Kidney capillary endothelial cell (primary cell): ENCODE measurements at places on chromosomes 1 and 21.

DNA sequence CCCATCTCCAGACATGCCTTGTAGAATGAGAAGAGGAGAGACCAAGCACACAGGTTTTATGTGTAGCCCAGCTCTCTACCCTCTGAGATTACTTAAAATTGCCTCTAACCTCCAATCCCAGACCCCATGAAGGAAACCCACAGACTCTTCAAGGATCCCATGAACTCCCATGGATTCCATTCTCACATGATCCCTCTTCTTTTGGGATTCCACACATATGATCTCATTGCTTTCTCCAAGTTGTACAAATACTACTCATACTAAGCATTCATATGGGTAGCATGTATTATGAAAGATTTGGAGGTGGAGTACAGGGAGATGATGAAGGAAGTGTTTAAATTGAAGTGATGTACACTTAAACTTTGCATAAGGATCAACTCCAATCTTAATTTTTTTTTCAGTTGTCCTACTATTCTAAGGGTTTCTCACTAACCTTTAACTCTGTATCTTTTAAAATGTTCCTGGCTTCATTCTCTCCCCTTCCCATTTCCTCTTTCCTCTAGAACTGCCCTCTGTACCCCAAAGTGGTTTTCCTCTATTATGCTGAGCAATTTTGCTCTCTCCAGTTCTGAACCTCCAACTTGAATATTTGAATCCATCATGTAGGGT is 41.6 kb downstream of the MFSD2A start:
- DNase-seq, result no peak

DNA sequence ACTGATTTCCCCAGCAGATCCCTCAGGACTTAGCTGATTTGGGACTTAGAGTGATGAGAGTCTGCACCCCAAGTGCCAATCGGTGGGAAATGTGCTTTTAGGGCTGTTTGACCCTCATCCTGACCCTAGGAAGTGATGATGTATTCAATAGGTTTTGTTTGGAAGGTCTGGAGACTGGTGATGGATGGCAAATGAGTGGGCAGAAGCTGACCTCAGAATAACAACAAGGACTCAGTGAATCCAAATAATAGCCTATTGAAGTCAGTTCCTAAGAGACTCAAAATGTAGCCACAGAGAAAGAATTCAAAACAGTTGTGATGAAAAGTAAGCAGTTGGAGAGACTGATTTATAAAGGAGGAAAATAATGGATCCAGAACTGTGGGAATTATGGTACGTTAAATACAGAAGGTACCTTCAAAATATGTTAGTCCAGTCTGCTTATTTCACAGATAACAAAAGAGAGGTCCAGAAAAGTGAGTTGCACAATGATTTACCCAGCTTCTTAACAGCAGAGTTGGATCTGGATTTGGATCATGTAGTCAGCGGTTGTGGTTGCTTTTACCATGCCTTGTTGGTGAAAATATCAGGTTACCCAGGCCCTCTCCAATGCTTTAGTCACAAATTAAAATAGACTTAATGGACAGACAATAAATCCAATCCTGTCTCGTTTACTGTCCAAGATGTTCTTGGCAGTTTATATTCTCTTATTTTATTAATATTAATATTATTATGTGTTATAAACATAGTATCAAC is 123.0 kb upstream of the PTBP2 start:
- DNase-seq, result no peak

DNA sequence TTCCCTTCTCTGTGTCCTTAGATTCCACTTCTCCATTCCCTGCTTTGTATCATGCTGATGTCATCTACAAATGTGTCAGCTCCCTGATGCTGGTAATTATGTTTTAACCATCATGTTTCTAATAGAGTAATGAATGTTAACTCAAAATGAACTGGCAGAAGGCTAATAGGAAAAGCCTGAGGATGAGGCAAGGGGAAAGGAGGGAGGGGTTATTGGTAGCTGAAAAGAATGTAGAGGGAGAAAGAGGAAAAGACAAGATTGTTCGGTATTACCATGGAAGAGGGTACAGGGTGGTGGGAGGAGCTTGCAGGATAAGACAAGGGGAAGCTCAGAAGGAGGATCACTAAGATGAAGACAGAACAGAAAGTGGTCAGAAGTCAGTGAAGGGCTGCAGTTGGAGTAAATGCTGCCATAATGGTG is 150.9 kb downstream of the ZC3H11B start:
- DNase-seq, result no peak

- no peak for DNase-seq
Measured at GRCh38 chr1:210159211-210159610, 73.4 kb upstream of the SERTAD4 start.

GRCh38 chr1:67850611-67851075 is 17.4 kb upstream of the GNG12 start:
- DNase-seq, result peak; percentile 88

- no peak for DNase-seq
Measured at GRCh38 chr1:194151056-194151455, 964.6 kb upstream of the B3GALT2 start.

GRCh38 chr1:5658340-5659316 is 333.6 kb downstream of the NPHP4 start:
- DNase-seq, result no peak

GRCh38 chr1:184315254-184315653 is 71.6 kb upstream of the C1orf21 start:
- no peak for DNase-seq

- DNase-seq, result no peak
Measured at GRCh38 chr1:158932171-158932570, 819 bp downstream of the PYHIN1 start.

DNA sequence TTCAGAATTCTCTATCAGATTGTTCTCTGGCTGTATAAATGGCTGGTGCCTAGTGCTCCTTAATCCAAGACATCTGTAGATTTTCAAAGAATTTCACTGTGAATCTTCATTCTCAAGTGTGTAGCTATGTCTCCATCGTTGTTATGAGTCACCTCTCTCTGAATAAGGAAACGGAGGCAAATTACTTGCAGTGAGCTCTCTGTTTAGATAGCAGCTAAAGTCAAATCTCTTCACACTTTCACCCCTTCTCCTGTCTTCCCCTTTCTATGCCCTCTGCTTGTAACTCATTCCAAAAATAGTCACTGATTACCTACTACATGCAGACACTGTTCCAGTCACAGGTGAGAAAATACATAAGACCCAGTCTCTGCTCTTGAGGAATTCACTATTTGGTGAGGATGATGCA is 39.7 kb downstream of the CHML start:
- no peak for DNase-seq

GRCh38 chr1:18734461-18735223 is 104.0 kb downstream of the PAX7 start:
- DNase-seq, result no peak

- no peak for DNase-seq
Measured at GRCh38 chr21:44407493-44407892, 47.8 kb upstream of the LRRC3 start.

DNA sequence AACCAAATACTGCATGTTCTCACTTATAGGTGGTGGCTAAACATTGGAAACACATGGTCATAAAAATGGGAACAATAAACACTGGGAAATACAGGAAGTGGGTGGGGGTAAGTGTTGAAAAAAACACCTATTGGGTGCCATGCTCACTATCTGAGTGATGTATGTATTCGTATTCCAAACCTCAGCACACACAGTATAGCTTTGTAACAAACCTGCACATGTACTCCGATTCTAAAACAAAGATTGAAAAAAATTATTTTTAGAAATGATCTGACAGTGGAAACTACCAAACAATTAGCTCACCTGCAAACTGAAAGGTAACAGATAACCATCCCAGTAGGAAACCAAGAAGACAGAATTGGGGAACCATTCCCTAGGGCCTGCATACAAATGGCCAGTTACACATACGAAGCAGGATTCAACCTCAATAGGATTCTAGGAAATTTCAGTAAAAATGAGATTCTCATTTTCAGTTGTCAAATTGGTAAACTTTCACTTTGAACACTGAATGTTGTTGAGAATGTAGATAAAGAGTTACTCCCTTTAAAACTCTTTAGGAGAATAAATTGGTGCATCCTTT is 88.1 kb upstream of the LRRC8D start:
- DNase-seq, result no peak

GRCh38 chr1:101101360-101101759 is 75.8 kb upstream of the DPH5 start:
- no peak for DNase-seq

- DNase-seq, result no peak
Measured at GRCh38 chr1:198264282-198264681, 107.5 kb downstream of the NEK7 start.

GRCh38 chr1:92567211-92567868 is 80.6 kb upstream of the GFI1 start:
- no peak for DNase-seq

DNA sequence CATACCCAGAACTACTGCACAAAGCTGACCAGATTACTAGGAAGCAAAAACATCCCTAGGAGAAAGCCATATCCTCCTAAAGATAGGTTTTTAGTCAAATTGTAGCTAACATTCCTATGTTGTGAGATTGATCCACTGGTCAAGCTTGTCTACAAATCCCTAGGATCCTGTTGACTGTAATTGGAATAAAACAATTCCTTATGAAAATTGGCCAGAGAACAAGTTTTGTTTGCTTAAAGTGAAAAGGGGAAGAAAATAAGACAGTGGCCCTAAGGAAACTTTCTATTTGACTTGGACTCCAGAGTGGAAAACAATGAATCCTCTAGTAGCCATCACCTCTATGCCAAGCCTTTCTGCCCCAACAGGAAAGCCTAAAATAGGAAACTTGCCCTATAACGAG is 645.2 kb upstream of the USP24 start:
- no peak for DNase-seq

- no peak for DNase-seq
Measured at GRCh38 chr21:40587736-40588346, 259.1 kb downstream of the DSCAM start.

DNA sequence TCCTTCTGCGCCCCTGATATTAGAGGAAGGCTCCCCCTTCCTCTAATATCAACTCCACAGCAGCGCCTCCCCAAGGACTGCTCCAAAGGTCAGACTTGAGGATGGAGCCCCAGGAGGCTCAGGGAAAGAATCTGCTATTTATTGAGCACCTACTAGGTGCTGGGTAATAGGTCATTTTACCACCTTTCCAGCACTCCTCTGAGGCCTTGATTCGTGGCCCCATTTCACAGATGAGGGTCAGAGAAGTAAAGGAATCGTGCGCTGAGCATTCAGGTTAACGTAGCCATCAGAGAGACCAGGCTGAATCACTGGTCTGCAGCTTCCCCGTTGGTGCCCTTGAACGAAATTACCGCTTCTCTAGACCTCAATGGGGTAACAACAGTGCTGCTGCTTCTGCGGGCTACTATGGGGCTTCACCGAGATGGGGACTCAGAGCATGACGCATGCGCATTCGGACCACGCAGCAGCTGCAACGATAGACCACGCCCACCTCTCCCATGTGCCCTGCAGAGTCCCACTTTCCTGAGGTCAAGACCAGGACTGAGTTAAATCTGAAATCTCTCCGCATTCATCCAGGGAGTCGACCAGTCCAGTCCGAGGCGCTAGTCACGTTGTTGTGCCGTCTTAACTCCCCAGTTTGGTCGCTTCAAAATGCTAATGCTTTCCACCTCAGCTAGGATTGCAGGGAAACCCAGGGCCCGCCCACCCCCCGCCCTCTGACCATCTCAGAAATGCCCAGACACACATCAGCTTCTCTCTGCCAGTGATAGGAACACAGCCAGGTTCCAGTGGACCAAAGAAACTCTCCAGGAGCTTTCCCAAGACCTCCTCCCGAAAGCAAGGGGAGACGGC is 12.9 kb downstream of the CAMK2N1 start:
- no peak for DNase-seq

- no peak for DNase-seq
Measured at GRCh38 chr1:204046346-204046745, 26.6 kb upstream of the SOX13 start.

DNA sequence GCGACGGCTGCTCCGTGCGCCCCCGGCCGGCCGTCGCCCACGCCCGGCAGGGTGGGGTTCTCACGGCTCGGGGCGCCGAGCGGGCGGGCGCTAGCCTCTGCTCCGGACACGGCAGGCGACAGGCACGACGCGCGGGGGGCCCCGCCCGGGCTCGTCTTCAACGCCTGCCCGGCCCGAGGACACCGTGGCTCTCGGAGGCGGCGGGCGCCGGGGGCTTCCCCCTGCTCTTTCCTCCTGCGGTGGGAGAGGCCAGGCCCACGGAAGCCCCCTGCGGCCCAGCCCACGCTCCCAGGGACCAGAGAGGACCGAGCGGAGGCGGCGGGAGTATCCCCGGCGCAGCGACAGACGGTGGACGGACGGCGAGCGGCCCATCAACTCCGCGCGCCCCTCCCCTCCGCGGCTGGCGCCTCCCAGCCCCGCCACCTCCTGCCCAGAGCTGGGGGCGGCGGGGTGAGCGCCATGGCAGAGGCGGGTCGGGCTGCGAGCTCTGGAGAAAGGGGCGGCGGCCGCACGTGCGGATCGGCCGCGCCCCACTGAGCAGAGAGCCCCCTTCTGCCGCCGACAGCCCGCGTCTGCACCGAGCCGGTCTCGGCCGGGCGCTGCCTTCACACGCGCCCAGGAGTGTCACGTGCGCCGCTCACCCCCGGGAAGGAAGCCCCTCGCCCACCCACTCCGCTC is at the start of the genes SHE and TDRD10:
Gene SHE (minus strand): TSS at position 347 of the 678 bp plus-strand sequence. CDS start 386 bp downstream, outside the sequence.
Gene TDRD10 (plus strand): TSS at position 154 of the 678 bp plus-strand sequence. CDS start 4,685 bp downstream, outside the sequence.
- DNase-seq, result peak; percentile 61

- no peak for DNase-seq
Measured at GRCh38 chr21:39934895-39935294, 67.7 kb downstream of the PCP4 start.

DNA sequence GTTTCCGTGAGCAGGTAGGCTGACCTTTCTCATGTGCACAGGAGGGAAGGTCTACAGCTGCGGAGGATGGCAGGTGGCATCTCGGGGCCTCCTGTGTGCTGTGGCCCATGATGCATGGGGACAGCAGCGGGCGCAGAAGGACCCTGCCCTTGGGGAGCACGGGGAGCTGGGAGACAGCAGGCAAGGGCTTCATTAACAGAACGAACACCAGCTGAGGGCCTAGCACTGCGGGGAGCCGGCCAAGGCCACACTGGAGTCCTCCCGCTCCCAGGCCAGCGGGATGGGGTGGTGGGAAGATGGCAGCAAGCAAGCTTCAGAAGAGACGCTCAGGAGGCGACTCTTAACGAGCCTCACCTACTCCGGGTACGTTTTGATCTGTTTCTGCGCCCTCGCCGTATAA is 66.6 kb downstream of the SCCPDH start:
- no peak for DNase-seq

- peak; percentile 66 for DNase-seq
Measured at GRCh38 chr21:44083631-44084291, 23.4 kb upstream of the PWP2 start.

GRCh38 chr1:160499631-160500030 is 23.4 kb downstream of the SLAMF6 start:
- no peak for DNase-seq

DNA sequence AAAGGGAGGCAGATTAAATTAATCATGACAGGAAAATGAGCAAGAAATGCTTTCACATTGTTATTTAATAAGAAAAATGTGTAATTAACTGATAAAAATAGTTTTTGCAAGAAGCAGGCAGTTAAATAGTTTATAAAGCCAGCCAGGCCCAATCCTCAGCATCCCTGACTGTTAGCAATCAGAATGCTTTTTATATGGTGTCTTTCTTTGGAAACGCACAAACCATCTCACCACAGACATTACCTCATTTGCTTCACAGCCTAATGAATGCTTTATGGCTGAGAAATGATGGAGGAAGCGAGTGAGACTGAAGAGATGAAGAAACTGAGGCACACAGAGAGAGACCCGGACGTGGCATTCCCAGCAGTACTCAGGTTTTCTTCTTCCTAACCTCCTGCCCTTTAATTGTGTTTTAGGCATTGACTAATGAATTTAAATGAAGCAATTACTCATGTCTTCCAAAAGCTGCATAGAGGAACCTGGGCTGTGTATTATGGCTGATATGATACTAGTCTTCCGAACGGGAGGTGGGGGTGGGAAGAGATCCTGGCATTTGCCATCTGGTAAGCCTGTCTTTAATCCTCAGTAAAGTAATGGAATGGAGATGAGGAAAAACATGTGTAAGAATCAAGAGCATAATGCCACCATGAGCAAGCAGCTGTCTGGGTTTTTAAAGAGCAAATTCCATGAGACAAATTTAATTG is 116.1 kb upstream of the LMO4 start:
- DNase-seq, result no peak
